HepG2 (cell line): ENCODE measurements at places on chromosomes 1 and 21.
A peak's percentile ranks its signal among the peaks of the same experiment; 100 is the strongest.

- peak; percentile 2 for DNase-seq
These were observed 37.2 kb upstream of the CRNN start for GRCh38 chr1:152451254-152451653.

DNA sequence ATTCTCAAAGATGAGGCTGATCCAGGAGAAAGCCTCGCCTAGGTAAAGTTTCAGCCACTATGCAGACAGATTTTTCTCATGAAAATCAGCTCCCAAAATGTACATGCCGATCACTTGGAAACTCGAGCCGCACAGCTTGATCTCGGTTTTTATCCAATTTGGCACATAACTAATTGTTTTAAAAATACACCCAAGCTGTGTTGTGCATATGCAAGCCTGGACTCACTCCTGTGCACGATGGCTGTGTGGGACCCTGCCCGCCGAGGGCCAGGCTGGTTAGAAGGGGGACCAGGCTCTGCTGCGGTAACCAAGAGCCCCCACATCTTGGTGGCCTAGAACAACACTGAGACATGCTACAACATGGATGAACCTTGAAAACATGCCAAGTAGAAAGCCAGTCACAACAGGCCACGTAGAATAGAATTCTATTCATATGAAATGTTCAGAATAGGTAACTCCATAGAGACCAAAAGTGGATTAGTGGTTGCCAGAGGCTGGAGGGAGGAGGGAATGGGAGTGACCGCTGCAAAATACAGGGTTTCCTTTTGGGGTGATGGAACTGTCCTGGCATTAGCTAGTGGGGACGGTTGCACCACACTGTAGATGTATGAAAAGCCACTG is 16.1 kb upstream of the LDLRAP1 start:
- no peak for DNase-seq

GRCh38 chr1:180961622-180962021 is 48.9 kb downstream of the KIAA1614 start:
- DNase-seq: no peak

DNA sequence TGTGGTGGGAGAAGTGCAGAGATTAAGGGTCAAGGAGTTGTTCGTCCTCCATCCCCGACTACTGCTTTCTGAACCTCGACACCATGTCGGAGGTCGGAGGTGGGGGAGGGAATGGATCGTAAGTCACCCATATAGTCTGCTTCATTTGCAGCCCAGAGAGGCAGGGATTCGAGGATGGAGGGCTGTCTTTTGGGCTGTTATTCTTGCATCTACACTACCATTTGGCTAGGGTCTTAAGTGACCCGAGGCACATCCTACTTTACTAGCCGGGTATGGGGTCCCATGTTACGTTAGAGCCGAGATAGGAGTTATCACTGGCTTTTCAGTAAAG is 578 bp downstream of the USP21 start:
- no peak for DNase-seq

- DNase-seq: no peak
These were observed 14.4 kb upstream of the IGSF5 start for GRCh38 chr21:39730418-39731157.

DNA sequence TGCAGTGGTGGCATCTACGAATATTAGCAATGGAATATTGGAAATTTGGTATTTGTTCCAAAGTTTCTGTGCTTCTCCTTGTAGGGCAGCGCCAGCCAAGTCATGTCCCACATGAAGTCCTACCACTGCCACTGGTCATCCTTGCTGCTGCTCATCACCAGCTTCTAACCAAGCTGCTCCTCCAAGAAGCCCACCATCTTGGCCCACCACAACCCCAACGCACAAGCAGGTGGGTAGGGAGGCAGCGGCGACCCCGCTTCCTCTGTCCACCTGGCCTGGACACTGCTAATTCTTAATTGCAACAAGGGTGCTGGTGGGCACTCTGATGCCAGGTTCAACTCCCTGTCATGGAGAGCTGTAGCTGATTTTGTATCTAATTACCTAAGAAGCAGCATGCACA is 291.2 kb upstream of the LYPLAL1 start:
- DNase-seq: no peak

DNA sequence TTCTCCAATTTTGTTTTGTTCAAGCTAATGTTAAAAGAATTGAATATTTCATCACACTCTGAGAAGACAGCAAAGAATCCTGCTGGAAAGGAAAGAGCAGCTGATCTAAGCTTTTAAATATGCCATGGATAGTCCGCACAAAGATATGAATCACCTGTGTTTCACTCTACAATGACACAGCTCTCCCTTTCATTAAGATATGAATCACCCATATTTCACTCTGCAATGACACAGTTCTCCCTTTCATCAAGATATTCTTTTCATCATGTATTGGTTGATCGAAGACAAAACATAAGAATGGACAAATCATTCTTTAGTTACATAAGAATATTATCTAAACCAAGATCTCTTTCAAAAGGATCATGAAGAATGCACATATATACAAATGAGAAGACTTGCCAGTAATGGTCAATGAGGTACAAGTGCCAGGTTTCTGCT is 367.3 kb downstream of the SMYD3 start:
- peak; percentile 33 for DNase-seq

- no peak for DNase-seq
These were observed 51.7 kb downstream of the PBX1 start for GRCh38 chr1:164610538-164611222.

GRCh38 chr1:43495204-43495603 is 35.5 kb upstream of the PTPRF start:
- no peak for DNase-seq

DNA sequence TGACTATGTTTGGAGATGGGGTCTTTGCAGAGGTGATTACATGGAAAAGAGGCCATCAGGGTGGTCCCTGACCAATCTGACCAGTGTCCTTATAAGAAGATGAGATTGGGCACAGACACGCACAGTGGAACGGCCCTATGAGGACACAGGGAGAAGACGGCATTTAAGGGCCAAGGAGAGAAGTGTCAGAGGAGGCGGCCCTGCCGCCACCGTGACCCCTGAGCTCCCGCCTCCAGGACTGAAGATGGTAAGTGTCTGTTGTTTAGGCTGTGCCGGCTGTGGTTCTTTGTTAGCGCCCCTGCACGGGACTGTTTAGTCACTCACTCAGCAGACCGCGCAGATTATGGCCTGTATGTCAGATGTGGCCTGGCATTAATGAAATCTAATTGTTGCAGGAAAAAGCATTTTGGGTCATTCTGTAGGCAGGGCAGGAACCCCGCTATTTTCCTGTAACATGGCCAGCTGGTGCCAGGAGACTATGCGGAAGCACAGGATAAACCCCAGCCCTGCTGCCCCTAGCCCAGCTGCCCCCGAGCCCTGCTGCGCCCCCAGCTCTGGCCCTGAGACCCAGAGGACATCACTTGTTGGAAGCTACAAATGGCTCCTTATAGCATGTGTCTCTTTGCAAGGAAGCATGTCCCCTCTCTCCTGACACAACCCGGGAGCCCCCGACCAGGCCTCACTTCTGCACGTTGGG is 53.7 kb upstream of the RIPK4 start:
- no peak for DNase-seq

GRCh38 chr1:233127157-233127556 is 168.4 kb downstream of the PCNX2 start:
- no peak for DNase-seq

DNA sequence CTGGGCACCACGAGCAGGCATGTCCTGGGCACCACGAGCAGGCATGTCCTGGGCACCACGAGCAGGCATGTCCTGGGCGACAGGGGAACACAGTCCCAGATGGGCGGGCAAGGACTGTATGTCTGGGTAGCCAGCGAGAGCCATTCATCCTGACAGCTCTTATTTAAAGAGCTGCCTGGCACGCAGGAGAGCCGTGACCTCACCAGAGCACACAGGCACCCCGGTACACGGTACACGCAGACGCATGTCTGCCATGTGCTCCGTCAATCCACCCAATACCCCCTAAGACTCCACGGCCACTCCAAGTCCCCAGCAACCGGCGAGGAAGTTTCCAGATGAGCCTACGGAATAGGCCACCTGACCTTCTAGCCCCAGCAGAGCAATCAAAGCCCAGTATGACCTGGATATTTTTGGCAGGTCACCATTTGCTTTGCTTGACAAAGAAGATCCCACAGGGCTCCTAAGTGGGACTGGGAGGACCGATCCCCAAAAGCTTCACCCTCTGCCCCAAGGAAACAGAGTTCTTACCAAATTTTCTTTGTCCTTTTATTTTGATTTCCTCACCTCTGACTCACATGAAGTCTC is 51.7 kb downstream of the CASZ1 start:
- DNase-seq: no peak

- DNase-seq: no peak
These were observed 89.7 kb downstream of the PLPP3 start for GRCh38 chr1:56489695-56490094.

GRCh38 chr1:84870591-84870990 is 22.4 kb downstream of the LPAR3 start:
- DNase-seq: no peak

DNA sequence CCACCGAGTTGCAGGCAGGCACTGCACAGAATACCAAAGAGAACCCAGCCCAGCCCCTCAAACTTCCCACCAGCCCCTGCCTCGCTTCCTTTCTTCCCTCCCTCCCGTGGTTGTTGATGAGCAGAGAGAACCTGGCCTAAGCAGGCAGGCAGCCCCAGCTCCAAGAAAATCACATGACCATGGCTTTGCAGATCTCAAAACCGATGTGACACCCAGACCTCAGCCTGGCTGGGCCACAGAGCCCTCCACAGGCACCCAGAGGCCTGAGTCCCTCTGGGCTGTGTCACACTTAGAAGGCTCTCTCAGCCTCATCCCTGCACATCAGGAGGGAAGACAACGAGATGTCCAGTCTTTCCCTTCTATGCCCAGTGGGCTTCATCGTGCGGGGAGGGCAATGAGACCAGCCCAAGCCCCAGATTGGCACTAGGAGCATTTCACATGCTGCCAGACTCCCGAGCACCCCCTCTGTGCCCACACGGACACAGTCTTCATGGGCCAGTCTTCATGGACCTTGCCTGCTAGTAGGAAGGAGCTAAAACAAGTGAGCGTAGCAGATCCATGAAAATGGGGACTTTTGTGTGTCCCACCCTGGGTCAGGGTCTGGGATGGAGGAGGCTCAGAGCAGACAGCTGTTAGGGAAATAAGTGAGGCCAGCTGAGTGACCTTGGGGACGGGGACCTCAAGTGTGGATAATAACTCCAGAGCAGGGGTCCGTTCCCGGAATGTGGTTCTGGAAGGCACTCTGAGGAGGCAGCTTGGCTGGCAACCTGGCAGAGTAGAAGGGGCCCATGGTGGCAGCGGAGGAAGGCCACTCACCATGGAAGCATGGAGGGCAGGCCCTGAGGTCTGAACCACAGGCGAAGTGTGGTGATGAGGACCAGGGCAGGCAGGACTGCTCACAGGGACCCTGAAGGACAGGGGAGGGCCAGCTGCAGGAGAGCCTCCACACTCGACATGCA is 204.4 kb upstream of the VAMP3 start:
- DNase-seq: no peak

- no peak for DNase-seq
These were observed 88.5 kb downstream of the GPR88 start for GRCh38 chr1:100626397-100626796.

- DNase-seq: peak; percentile 77
These were observed 66.7 kb upstream of the VAMP3 start for GRCh38 chr1:7704214-7705047.

DNA sequence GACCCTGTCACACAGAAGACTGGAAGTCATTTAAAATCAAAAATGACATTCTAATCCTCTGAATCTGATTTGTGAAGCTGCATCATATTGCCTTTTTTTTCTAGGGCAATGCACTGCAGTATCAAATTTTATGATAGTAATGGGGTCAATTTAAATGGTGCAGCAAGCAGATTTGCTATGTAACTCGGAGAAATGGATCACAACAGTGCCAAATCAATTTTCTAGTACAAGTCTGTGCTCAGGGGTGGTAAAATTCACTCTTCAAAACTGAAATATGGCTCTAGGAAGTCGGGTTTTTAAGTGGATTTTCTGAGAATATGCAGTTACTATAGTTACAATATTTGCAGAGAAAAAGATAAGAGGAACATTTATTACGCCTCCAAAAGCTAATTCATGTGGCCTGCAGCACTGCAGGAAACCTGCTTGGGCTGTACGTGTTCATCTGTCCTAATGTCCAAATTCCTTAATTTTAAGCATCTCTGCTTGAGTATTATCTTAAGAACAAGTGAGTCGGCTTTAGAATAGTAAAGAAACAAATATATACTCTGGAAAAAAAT is 31.5 kb downstream of the HLCS start:
- DNase-seq: no peak

DNA sequence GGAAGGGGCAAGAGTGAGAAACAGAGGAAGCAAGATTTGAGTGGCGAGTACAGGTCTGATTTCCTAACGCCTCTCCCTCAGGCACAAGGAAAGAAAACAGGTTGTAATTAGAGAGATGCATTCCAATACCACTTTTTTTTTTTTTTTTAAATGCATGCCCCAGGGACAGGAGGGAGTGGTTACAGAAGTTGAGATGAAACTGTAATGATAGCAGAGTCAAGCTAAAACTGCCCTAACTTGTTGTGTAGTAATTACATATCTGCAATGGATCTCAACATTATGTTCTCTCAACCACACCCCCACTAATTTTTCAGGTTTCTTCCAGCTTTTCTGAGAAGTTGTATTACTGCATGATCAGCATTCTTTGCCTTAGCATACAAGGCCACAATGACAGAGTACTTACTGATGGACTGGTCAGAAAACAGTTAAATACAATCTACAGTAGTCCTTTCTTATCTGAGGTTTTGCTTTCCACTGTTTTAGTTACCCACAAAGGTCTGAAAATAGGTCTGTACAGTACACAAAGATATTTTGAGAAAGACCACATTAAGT is 5.5 kb downstream of the ETV3 start:
- DNase-seq: no peak

GRCh38 chr1:233485385-233485784 is 128.5 kb upstream of the KCNK1 start:
- DNase-seq: no peak

DNA sequence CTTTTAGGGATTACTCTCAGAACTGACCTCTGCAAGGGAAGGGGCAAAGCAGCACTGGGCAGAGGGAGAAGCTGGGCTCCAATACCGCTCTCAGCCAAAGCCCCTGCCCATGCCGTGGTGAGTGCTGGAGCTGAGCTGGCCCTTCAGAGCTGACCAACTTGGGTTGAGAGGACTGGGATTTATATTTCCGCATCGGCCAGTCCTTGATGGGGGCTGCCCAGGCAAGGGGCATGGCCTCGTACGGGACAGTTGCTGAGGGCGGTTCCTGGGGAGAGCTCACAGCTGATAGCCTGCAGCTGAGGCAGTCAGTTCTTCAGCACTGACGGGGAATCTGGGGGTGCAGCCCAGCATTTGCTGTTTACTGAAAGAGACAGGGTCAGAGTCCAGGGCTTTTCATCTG is 8.0 kb downstream of the HUNK start:
- no peak for DNase-seq

DNA sequence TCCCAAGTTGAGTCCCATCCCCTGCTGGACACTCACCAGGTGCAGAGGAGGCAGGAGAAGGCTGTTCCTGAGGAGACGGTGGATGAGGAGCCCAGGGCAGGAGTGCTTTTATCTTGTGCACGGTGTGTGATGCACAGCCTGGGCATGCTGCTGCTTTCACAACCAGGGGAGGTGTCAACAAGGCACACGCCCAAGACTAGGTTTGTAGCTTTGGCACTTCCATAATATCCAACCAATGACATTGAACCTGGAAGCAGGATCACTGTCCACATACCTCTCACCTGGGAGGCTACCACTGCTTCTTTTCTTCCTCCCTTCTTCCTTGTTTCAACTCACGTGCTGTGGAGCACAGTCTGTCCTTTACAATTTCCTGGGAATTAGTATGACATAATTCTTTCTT is at the start of gene LCE3D:
Gene LCE3D, minus strand, starts transcription at position 84 of the 400 bp plus-strand sequence. CDS start 580 bp downstream, outside the sequence.
- DNase-seq: no peak
